ENCODE measurements at places on chromosomes 11 and 22. TPM values are rescaled to one million over a fixed set of nuclear protein-coding genes. Genes with fewer than 3 reads are reported as not detected.

GRCh38 chr22:23008896-23009295 is 61.4 kb upstream of the GNAZ start:
- no peak for DNase-seq

ENTHD1 gene
- total RNA-seq, result not detected

OR10G4 gene
- total RNA-seq, result not detected

DNA sequence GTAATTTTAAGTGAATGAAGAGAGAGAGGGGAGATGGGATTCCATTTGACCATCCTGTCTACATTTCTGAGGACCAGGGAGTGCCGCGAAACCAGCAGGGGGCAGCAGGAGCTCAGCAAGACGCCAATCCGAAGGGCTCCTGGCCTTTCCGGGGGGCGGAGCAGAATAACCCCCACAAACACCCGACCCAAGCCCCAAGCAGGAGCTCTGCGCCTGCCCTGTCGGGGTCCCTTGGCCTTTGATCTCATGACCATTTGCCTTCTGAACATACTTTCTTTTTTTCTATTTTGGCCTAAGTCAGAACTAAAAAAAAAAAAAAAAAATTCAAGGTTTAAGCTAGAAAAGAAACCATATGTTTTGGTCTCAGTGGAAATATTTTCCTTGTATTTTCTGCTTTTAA is 21.9 kb upstream of the SCN2B start:
- peak; percentile 63 for DNase-seq

- no peak for DNase-seq
Measured at GRCh38 chr11:35082321-35083180, 56.4 kb upstream of the CD44 start.

PDGFB gene
- 17.1 TPM for total RNA-seq

SPI1 gene
- not detected for total RNA-seq

ACRV1 gene
- total RNA-seq, result not detected

STX5 gene
- 49.0 TPM for total RNA-seq

All from G401 (cell line).